NCI-H2107 (cell line): ENCODE measurements at places on chromosomes 13 and 19.
A peak's percentile ranks its signal among the peaks of the same experiment; 100 is the strongest.

- no peak for DNase-seq
Observed at GRCh38 chr13:87084192-87084591, 587.0 kb upstream of the SLITRK5 start.

GRCh38 chr13:38303816-38304320, 45.8 kb upstream of the UFM1 start:
- no peak for DNase-seq

DNA sequence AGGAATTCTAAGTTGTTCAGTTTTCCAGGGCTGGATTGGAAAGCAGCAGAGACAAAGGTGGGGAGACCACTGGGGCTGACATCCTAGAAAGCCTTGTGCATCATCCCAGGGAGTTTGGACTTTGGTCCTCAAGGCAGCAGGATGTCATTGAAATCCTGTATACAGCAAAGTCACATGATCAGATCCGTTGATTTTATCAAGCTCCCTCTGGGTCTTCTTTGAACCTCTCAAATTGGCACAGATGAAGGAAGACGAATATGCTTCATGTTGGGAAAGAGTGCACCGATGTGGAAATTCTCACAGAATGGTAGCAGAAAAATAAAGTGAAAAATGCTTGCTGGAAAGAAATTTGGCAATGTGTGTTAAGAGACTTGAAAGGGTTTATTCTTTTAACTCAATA, 149.8 kb upstream of the TMTC4 start:
- no peak for DNase-seq

- no peak for DNase-seq
Observed at GRCh38 chr13:40814803-40815202, 25.4 kb downstream of the SLC25A15 start.

- DNase-seq, result no peak
Observed at GRCh38 chr19:49818649-49819370, 721 bp downstream of the MED25 start.

DNA sequence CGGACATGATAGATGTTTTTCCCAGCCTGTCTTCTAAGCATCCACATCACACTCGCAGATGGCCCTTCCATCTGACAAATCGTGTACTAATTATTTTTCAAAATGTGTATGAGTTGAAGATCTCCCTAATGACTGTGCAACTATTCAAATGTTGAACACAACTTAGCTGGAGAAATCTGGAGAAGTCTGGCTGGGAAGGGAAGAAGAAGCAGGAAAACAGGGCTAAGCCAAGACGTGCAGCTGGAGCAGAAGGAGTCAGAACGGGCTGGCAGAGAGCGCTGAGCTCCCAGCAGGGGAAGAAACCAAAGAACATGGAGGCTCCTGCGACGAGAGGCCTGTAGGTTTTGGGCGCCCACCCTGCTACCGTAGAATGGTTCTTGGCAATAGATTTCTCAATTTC, 13.2 kb upstream of the LATS2 start:
- no peak for DNase-seq

- DNase-seq, result no peak
Observed at GRCh38 chr13:24203811-24204210, 43.3 kb downstream of the SPATA13 start.

DNA sequence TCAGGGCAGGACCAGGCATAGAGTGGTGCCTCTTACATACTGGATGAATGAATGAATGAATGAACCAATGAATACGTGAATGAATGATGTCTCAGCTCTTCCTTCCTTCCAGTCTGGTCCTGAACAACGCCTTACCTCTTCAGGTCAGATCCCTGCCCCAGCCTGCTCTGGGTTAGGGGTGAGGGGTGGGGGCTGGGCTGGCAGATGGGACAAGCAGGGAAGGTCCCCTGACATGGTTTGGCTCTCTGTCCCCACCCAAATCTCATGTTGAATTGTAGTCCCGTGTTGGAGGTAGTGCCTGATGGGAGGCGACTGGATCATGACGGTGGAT, 9.3 kb downstream of the DIRAS1 start:
- DNase-seq, result no peak

DNA sequence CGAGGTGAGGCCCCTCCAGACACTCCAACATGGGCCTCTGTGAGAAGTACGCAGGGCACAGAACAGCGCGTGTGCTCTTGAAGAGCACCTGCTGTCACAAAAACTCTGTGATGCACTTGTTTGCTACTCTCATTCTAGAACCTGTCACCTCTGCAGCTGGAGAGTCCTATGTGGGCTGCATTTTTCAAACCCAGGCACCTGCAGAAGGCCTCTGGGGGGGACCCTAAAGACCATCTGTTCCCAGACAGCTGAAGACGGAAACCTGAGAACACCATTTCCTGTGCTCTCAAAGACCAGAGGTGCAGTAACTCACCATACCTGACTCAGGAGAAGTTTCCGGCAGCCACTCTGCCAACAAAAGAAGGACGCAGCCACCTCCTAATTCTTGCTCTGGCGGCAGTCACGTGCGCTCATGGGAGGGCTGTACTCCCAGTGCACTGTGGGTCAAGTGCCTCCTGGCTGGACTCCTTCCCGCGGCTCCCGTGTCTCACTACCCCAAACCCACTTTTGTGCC, 28.1 kb downstream of the RANBP3 start:
- DNase-seq, result peak; percentile 64

- no peak for DNase-seq
Observed at GRCh38 chr19:53980539-53981375, 10.7 kb upstream of the CACNG6 start.

GRCh38 chr13:33722216-33722915, 95.6 kb upstream of the RFC3 start:
- no peak for DNase-seq

DNA sequence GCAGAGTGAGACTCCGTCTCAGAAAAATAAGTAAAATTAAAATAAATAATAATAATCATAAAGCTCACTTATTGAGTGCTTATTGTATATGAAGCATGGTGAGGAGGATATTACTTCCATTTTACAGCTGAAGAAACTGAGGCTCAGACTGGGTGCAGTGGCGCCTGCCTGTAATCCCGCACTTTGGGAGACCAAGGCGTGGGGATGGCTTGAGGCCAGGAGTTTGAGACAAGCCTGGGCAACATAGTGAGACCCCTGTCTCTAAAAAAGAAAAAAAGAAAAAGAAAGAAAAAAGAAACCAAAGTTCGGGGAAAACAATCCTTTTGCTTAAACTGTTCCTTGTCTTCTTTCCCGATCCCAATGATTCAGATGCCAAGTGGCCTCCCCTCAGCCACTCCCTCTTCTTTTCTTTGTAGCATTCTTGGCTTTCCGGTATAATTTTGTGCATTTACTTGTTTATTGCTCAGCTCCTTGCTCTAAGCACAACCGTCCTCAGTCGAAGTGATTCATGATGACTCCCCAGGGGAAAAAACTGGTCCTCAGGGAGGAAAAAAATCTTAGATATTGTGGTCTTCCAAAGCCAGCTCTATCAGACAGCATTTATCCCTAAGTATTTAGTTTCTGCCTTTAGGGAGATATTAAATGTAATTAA, 965 bp upstream of the EIF3G start:
- DNase-seq, result no peak

GRCh38 chr19:39631178-39631577, 24.5 kb upstream of the LGALS16 start:
- no peak for DNase-seq

DNA sequence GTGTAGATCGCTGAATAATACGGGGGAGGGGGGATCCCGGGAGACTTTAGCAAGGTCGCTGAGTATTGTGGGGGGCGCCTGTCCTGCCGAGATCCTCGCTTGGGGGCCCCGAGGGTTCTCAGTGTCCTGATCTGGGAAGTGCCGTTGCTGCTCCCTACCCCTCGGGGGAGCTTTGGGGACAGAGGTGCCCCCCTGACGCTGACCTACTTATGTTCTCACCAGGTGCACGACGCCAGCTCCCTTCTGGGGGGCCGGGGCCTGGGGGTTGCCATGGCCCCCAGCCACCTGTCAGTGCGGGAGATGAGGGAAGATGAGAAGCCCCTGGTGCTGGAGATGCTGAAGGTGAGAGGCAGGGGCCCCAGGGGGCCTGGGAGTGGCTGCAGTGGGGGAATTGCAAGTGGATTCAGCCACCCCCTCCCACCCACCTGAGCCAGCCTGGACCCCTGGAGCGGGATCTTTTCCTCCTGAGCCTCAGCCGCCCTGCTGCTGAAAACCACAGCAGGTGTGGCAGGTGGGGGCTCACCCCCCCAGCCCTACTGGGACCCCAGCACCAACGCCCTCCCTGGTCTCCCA, 537 bp downstream of the NAT14 start:
- peak; percentile 40 for DNase-seq

DNA sequence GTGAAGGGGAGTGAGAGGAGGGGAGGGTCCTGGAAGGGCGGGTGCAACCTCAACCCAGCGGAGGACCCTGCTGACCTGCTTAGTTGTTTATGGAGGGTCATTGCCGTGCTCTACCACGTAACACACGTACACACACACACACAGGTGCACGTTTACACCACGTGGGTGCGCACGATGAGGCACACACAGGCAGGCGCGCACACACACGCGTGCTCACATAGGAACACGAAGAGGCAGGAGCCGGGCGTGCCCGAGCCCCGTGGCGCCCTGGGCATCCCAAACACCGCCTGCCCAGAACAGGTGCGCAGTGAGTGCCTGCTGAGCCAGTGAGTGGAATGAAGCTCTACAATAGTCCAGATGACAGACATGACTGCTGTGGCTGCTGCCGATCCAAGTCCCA, 11.2 kb upstream of the MADCAM1 start:
- DNase-seq, result peak; percentile 49

- DNase-seq, result no peak
Observed at GRCh38 chr19:32241306-32241705, 104.1 kb upstream of the ZNF507 start.

- no peak for DNase-seq
Observed at GRCh38 chr13:114043421-114044053, 69.7 kb upstream of the C13orf46 start.

DNA sequence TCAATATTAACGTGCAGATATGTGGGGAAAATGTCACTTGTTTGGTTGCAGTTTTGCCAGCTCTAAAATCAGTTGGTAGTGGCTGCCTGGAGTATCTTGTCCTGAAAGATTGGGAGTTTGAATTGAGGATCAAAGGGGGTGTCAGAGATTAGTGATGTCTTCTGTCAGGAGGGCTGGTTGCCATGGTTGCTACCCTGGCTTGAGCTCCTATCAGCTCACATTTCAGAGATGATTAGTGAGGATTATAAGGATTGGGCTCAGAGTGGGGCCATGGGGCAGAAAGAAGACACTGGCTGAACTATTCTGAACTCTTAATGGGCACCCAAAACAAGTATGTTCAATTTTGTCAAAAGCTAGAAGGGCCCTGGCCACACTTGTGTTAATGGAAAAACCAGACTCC, 95.5 kb upstream of the RNF113B start:
- DNase-seq, result no peak

GRCh38 chr13:35978607-35979316, 152.4 kb downstream of the DCLK1 start:
- no peak for DNase-seq

DNA sequence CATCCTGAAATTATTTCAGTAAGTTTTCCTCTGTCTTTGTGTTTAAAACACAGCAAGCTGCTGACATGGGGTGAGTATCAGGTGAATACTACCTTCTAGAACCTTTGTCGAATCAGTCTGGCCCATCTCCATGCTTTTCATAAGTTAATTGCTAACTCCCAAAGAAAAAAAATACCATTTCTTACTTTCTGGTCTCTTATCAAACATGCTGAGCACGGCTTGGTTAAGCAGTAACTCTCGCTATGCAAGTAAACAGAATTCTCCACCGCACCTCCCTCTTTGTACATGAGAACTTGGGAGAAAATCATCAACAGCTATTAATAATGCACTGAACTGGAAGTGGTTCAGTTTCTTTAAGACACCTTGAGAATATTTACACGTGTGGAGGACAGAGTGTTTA, 88.6 kb downstream of the FGF9 start:
- no peak for DNase-seq

GRCh38 chr13:63403733-63404132, 1988.1 kb upstream of the PCDH20 start:
- DNase-seq, result no peak

DNA sequence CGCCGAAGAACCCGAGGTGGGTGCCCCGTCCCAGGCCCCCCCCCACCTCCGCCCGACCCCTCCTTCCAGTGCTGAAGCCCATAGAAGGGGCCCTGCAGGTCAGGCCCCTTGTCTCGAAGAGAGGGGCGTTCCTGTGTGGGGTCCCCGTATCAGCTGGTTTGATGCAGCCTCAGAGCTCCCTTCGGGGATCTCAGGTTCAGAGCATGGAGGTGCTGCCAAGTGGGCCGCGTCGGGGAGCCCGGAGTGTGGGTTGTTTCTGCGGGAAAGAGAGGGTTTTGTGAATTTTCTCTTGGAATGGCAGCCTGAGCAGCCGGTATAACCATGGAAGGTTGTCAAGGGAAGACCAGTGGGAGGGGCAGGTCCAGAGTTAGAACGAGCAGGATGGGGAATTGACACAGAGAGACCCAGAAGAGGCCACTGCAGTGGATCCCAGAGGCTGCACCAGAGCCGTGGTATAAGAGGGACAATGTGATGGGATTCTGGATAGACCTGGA, 384 bp downstream of the TRAPPC2B start:
- DNase-seq, result no peak

- no peak for DNase-seq
Observed at GRCh38 chr19:39566064-39566463, 26.1 kb upstream of the EID2 start.

GRCh38 chr13:74104661-74105275, 29.4 kb downstream of the KLF12 start:
- no peak for DNase-seq

GRCh38 chr19:19366434-19367396, 38.8 kb upstream of the GATAD2A start:
- peak; percentile 32 for DNase-seq

- DNase-seq, result no peak
Observed at GRCh38 chr13:51804295-51805172, 571 bp upstream of the DHRS12 start.

DNA sequence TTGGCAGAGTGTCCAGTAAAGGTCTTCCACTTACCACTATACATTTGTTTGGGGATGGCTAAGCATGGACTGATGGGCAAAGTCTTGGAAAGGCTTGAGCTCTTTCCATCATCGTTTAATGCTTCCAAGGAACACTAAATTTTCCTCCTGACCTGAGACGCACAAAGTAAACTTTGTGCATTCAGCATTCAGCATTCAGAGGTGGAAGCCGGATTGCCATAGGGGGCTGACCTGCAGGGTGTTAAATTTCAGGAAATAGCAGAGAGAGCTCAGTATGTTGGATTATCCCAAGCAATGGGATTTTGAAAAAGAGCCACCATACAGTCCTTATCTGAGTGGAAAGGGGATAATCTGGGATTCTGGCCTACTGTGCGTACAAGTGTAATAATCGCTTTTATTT, 14.0 kb downstream of the ZNF552 start:
- no peak for DNase-seq

DNA sequence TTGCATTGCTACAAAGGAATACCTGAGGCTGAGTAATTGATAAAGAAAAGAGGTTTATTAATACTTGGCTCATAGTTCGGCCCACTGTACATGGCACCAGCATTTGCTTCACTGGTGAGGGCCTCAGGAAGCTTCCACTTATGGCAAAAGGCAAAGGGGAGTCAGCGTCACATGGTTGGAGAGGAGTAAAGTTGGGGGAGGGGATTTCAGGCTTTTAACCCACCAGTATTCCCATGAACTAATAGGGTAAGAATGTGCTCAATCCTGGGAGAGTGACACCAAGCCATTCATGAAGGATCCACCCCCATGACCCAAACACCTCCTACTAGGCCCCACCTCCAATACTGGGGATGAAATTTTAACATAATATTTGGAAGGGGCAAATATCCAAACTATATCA, 82.5 kb upstream of the MYCBP2 start:
- DNase-seq, result no peak
